Suppressor macrophage (primary cell): ENCODE measurements at places on chromosomes 3 and 15.

DNA sequence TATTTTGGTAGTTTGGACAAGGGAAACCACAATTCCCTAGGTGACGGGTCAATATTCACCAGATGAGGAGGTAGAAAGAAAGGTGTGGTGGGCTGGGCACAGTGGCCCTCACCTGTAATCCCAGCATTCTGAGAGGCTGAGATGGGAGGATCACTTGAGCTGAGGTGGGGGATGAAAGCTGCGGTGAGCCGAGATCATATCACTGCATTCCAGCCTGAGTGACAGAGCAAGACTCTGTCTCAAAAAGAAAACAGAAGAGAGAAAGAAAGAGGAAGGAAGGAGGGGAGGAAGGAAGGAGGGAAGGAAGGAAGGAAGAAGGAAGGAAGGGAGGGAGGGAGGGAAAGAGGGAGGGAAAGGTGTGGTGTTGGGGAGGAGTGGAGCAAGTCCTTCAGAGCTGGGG, 56.1 kb upstream of the RNF7 start:
- no peak for DNase-seq

DNA sequence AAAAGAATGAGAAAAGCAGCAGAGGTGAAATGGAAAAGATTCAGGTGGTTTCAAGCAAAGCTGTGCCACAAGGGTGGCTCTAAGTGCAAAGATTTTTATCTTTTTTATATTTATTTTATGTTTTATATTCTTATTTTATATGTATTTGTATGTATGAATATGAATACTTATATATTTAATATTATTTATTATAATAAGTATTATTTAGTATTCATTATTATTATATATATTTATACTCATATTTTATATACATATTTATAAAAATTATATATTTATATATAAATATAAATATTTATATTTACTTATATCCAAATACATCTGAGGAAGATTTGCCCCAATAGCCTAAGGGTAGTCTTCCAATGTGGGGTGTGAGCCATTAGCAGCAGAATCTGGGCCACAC, 1002.0 kb downstream of the CADM2 start:
- DNase-seq, result no peak

DNA sequence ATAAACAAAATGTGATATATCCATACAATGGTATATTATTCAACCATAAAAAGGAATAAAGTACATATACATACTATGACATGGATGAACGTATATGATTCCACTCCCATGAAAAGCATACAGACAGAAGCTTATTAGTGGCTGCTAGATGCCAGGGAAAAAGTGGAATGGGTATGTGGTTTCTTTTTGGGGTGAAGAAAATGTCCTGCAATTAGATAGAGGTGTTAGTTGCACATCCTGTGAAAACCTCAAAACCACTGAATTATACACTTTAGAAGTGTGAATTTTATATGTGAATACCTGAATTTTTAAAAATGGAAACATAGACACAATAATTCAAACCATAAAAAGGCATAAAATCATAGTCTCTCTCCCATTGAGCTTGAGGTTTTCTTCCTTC, 11.2 kb downstream of the DENND6A start:
- no peak for DNase-seq

GRCh38 chr15:82850731-82851130, 41.3 kb downstream of the WHAMM start:
- no peak for DNase-seq

DNA sequence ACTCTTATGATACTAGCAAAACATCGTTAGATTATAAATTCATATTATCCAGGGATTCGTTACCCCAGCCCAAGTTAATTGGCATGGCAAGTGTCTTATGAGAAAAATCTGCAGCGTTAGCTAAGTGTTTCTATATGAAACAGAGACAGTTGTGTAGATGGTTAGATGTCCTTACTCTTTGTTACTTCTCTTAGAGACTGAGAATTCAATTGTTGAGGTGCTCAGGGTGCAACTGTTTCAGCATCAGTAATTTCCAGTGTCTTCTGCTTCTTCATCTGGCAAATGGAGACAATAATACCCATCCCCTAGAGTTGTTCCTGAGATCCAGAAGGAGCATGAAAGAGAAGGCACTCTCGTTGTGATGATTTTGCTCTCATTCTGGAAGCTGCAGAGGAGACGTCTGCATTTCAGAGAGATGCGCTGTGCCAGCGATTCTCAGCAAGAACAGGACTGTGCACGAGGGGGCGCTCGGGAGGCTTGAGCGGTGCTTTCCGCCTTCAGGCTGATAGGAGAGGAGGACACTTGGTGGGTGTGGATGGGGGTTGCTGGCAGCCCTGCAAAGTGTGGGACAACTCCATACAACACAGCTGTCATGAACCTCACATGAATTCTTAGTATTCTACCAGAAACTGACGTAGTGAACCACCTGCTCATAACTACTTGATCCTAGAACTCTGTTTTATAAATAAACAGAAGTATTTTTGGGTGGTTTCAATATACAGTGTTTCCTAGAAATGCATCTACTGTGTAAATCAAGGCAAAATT, 39.7 kb upstream of the SPSB4 start:
- DNase-seq, result peak; percentile 90

GRCh38 chr3:178295292-178295912, 240.8 kb upstream of the KCNMB2 start:
- no peak for DNase-seq

DNA sequence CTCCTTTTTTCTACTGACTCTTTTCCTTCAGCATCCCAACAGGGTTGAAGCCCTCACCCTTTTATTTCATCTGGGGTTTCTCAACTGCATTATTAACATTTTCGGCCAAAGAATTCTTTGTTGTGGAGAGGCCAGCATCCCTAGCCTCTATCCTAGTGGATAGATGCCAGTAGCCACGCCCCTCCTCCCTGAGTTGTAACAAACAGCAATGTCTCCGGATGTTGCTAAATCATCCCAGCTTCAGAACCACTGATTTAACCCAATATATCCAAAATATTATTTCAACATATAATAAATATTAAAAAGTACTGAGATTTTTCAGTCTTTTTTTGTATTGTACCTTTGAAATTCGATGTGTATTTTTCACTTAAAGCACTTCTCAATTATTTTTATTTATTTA, 2.0 kb upstream of the RNF111 start:
- DNase-seq, result no peak

DNA sequence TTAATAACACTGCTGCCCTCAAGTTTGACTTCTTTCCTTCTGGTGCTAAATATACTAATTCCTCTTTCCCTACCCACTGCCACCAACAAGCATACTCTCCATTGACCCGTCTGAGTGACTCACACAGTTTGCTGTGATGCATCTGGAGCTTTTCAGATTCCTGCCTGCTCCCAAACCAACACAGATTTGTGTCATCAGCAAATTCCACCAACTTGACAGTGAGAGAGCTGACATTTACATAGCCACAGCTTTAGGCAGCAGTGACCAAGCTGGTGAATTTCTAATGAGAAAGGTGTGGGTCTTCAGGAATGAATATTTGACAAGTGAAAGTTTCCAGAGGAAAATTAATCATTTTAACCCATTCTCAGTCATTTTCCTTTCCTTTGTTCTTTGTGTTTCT, 96.5 kb upstream of the PRICKLE2 start:
- peak; percentile 1 for DNase-seq

GRCh38 chr3:101814835-101815234, 34.5 kb upstream of the NFKBIZ start:
- no peak for DNase-seq

DNA sequence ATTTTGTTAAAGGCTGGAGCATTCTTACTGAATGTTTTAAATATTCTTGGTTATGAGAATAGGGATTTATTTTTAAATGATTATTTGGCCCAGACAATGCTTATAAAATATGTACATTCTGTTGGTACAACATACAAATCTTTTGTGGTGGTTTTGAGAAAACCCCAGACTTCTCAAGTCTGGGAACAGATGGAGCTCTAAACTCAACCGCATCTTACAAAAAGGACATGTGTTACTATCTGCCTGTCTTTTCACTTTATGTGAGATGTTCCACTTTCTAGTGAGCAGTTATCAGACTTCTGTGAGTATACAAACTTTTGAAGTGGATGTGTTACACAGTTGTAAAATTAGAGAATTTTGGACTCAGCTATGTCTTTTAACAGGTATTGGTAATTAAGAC, 135.5 kb upstream of the RBMS3 start:
- no peak for DNase-seq

DNA sequence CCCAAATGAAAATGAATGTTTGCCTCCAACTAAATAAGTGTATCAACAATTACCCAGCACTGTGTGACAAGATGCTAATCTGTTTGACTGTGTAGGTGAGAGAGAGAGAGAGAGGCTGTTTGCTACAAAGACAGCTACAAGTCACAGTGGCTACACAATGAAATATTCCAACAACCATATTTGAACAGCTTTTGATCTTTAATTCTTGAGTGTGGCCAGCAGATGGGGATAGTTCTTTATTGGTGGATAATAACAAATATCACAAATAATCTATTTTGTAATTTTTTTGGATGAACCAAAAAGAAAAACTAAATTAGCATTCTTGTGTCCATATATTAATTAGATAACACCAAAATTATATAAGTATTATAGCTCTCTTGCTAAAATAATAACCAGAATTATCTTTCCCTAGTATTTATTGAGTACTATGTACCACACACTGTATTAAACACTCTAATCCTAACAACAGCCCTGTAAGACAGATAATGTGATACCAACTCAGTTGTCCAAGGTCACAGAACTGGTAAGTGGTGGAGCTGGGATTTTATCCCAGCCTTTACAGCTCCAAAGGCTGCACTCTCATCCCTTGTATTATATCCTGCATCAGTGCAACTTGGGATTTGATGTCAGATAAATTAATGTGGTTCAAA, 61.9 kb upstream of the C3orf80 start:
- DNase-seq, result peak; percentile 50

DNA sequence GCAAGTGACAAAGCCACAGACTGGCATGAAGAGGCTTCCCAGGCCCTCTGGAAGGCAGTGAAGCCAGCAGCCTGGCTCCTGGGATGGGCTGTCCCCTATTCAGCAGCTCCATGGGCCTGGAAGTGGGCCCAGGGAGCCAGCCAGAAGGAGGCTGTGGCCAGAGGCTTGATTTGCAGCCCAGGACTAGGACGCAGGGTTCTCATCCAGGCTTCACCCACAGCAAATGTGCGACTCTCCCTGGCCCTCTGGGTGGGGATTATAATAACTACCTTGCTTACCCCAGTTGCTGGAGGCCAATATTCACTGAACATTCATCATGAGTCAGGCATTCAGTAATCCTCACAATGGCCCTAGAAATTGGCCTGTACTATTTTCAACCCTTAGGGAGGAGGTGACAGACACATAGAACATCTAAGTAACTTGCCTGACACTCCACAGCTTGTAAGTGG, 24.6 kb upstream of the SRP14 start:
- no peak for DNase-seq

DNA sequence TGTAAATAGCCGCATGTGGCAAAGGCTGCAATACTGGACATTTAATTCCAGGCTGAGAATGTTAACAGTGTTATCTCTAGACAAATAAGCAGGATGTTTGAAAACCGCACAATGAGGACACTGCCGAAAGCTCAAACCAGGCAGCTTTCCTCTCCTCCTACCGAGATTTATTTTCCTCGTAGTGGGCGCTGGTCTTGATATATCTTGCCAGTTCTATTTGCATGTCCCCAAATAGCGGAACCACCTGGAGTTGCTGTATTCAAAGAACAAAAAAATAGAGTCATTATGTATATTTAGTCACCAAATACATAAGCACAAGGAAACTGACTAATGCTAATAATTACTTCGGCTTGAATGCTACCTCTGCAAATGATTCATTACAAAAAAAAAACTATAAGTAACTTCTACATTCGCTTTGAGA, 46.5 kb downstream of the CYFIP1 start:
- DNase-seq, result no peak

DNA sequence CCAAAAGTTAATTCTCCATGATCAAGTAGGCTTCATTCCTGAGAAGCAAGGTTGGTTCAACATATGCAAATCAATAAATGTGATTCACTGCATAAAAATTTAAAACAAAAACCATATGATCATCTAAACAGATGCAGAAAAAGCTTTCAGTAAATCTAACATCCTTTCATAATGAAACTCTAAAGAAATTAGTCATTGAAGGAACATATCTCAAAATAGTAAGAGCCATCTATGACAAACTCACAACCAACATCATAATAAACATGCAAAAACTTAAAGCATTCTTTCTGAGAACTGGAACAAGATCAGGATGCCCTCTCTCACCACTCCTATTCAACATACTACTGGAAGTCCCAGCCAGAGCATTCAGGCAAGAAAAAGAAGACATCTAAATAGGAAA, 254.1 kb downstream of the AGBL1 start:
- DNase-seq, result no peak

GRCh38 chr3:186633481-186633880, 6.7 kb upstream of the FETUB start:
- DNase-seq, result no peak

GRCh38 chr15:27783678-27784077, 315.4 kb downstream of the OCA2 start:
- DNase-seq, result no peak

DNA sequence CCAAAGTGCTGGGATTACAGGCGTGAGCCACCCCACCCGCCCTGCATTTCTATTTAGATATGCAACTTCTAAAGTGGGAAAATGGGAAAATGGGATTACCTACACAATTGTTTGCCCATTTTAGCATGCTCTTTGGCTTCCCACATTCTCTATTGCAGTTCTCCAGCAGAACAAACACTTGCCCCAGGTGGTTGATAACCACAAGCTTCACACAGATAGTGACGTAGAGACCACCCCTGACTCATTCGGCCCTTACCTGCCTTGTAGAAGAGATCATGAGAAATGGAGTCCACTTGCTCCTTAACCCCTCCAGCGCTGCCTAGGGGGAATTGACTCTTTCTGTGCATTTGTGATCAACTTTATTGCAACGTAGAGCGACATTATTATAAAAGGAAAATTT, 83.2 kb upstream of the RAP2B start:
- DNase-seq, result no peak

GRCh38 chr3:113775516-113775915, 28.7 kb downstream of the ATP6V1A start:
- peak; percentile 64 for DNase-seq

DNA sequence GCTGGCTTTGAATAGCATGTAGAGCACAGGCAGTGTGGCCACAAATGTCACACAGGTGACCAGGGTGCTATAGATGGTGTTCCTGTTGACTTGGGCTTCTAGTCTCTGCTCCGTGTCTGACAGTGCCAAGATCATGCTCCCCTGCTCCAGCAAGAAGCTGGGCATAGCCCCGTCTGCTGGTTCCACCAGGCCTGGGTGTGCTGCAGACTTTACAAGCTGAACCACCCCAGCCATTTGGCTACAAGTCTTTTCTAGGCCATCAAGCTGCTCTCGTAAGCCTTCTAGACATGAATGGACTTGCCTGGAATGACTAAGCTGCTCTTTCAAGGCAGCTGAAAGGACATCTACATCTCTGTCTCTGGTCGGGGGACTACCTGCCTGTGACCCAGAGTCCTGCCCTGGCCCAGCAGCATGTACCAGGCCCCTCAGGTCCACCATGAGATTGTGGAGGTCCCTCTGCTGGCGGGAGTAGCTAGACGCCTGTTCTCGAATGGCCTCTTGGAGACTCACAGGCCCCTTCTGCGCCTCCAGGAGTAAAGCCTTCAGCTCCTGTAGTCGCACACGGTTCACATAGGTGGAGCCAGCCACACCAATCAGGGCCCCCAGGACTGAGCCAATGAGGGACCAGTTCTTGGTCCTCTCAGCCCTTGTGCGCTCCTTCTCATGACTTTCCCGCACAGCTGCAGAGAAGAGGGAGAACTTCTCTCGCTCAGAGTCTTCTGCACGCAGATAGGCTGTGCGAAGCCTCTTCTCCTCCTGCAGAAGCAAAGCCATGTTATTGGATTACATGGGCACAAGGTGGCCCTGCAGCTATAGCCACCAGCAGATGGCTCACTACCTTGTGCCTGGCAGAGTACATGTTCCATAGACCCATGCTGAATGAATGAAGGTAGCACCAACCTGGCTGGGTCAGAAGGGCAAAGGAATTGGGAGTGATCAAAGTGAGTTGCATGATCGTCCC, 2.8 kb upstream of the PLXNB1 start:
- no peak for DNase-seq
